ENCODE measurements at places on chromosomes 6 and 20. TPM values are rescaled to one million over a fixed set of nuclear protein-coding genes. Genes with fewer than 3 reads are reported as not detected.

Gene TGIF2
- total RNA-seq = 5.8 TPM

Gene SPTLC3
- total RNA-seq = 3.1 TPM

Gene SPATA25
- total RNA-seq = 0.28 TPM

Gene CRIP3
- not detected for total RNA-seq

Gene SCRT2
- not detected for total RNA-seq

Gene TRIM15
- total RNA-seq = not detected

Gene SNAP25
- total RNA-seq = 0.77 TPM

Gene CALHM6
- 0.58 TPM for total RNA-seq

Gene WFDC12
- total RNA-seq = 0.28 TPM

Gene FRK
- 0.85 TPM for total RNA-seq

Gene AVP
- total RNA-seq = not detected

Gene BANF2
- not detected for total RNA-seq

Gene SSTR4
- not detected for total RNA-seq

Gene TMEM217
- 2.5 TPM for total RNA-seq

Gene TREML1
- not detected for total RNA-seq

Gene CD24
- 12.3 TPM for total RNA-seq

Gene KHDC1
- total RNA-seq = 2.3 TPM

Gene ADGRF5
- total RNA-seq = 43.1 TPM

Gene ANKRD66
- total RNA-seq = not detected

Gene SOX18
- 0.19 TPM for total RNA-seq

Gene PDE7B
- total RNA-seq = 60.0 TPM

Gene EDN3
- not detected for total RNA-seq

Gene CCDC28A
- 12.4 TPM for total RNA-seq

Gene DACT2
- 2.7 TPM for total RNA-seq

Gene RNF39
- 0.28 TPM for total RNA-seq

Gene NRSN1
- total RNA-seq = not detected

Gene HACE1
- 14.4 TPM for total RNA-seq

Gene TBPL1
- 28.2 TPM for total RNA-seq

Gene LAMA2
- total RNA-seq = 64.3 TPM

Gene CNBD2
- 2.7 TPM for total RNA-seq

Gene MACROD2
- under 0.01 TPM for total RNA-seq

Gene TTLL9
- not detected for total RNA-seq

Gene TNFRSF6B
- total RNA-seq = 8.7 TPM

Gene BNIP5
- total RNA-seq = not detected

Gene SALL4
- under 0.01 TPM for total RNA-seq

Gene TFAP2D
- total RNA-seq = not detected

Measured in regular cardiac myocyte (primary cell).